ENCODE measurements at places on chromosomes 2 and 18.

DNA sequence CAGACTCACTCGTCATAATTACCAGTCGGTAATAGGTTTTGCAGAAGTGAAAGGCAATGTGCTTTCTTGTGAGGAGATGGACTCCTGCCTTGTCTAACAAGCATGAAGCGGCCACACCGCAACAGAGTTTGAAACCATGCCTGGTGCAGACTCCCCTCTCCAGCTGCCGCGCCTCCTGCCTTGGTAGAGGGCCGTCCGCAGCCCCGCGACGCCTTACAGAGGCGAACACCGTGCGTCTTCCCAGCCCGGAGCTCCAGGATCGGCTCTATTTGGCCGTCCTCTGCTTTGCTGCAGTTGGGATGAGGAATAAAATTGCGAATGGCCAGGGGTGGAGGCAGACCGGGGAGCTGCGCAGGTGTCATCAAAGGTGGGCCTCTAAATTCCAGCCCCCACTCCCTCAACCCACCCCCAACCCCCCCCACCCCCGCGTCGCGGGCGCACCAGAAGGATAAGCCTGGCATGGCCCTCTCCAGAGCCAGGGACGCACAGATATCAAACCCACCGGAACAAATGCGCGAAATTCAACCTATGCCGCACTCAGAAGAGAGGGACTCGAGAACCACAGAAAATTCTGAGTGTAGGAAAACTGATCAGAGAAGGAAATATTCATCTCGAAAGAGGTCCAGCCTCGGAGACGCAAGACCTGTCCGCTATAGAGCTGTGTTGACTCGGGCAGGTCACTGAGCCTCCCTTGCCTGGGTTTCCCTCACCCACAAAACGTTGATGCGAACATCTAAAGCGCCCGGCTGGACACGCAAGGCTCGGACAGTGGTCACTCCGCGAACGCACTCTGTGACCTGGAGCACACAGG is 1.1 kb downstream of the TRABD2A start:
- DNase-seq, result no peak

DNA sequence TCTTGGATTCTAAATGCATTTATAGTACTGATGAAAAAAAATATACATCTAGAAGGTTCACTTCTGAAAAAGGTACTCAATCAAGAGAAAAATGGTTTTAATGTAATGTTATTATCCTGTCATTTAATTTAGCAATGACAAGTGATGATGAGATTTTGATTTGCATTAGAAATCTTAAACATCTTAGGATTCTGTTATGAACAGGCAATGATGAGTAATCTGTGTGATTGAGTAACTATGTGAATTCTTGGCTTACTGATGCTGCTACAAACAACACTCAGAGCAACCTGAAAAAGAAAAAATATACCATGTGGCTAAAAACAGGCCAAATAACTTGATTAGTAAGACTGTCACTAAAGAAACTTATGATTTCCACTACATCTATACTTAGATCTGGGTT is 30.1 kb downstream of the RBKS start:
- no peak for DNase-seq

DNA sequence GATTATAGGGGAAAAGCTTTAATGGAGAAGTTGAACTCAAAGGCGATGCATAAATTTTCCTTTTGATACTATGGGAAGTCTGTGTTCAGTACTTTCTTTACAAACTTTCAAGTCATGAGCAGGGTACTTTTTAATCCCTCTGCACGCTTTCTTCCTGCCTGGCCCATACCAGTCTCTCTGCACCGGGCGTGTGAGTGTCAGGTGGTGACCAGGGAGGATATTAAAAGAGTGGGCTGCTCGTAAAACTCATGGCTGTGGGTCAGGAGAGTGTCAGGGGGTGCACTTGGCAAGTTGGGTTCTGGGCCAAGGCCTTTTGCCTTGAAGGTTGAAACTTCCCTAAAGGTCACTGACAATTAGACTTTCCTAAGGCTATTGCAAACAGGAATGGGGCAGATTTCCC is 367.8 kb downstream of the GPD2 start:
- DNase-seq, result no peak

DNA sequence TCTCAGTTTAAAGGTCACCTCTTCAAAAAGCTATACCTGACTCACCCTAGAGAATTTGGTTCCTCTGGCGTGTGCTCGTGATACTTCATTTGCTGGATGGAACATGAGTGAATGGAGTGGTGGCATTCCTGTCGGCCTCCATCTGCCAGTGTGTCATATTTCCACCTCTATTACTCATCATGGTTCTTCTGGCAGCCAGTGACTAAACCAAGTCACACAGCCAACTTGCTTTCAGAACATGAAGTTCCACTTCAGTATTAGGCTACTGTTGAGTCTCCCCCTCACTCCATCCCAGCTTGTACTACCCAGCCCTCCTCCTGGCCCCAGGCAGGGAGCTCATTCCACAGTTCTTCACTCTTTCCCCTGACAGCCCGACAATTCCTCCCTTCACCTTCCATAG is 169.8 kb downstream of the MREG start:
- DNase-seq, result no peak

- peak; percentile 9 for DNase-seq
These were observed 497.6 kb upstream of the FAM98A start for GRCh38 chr2:34096562-34097171.
